Activated CD8-positive, alpha-beta memory T cell treated with anti-CD3 and anti-CD28 coated beads, Interleukin-2, amount 10 ng/mL, durations not matched to agents 7 days and 5 days (primary cell): ENCODE measurements at places on chromosomes 7 and 10.

GRCh38 chr10:112246-112645 is 23.0 kb upstream of the ZMYND11 start:
- DNase-seq = no peak

GRCh38 chr10:29438271-29438670 is 149.4 kb downstream of the LYZL1 start:
- no peak for DNase-seq

DNA sequence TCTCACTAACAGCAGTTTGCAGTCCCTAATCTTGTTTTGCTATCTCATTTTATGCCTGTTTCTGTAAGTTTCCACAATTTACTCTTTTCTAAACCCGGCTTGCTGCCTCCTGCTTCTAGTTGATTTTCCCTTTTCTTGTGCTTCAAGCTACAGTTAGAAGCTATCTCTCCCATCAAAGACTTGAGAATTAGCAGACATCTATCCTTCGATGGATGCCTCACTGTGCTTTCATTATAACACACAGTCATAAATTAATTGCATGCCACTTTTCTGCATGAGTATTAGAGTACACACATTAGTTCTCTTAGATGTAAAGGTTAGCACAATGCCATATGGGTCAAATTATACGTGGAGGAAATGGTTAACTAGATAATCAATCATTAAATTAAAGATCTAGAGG is 48.7 kb downstream of the SEMA3A start:
- no peak for DNase-seq

DNA sequence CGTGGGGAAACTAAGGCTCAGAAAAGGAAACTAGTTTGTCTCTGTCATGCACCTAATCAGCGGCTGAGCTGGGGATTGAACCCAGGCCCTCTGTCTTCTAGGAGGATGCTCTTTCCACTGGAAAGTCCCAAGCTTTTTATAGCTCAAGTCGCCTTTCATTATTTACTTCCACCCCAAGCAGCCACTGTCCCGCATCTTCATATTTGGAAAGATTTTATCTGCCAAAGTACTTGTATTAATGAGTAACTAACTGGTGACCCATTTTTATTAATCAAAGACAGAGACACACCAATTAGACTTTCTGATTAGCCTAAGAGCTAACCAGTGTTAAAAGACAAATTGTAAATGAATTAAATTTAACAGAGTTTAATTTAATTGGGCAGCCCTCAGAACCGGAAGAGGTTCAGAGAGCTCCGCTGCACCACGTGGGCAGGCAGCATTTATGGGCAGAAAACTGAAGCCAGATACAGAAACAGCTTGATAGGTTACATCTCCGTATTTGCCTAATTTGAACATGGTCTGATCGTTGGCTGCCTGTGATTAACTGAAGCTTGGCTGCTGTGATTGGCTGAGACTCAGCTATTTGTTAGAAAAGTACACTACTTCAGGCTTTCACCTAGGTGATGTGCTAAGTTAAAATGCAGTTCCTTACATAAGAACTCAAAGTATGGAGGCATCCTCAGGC is 78.5 kb upstream of the PDCD4 start:
- DNase-seq = no peak

GRCh38 chr7:98911916-98912315 is 33.6 kb downstream of the TRRAP start:
- DNase-seq = no peak

DNA sequence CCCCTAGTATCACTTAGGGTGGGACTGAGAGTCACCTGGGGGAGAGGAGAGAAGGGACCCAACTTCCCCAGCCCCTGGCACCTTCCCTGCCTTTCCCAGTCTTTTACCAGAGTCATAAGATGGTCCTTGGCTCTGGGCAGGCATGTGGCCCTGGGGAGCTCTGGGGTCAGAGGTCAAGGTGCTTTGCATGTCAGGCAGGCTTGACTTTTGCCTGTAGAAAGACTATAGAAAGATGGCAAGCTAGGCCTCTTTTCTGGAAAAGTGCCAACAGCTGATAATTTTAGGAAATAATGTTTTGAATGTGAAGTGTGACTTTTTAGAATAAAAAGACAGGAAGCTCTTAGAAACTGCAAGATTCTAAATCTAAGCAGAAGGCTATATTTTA is 67.5 kb downstream of the MKI67 start:
- no peak for DNase-seq

DNA sequence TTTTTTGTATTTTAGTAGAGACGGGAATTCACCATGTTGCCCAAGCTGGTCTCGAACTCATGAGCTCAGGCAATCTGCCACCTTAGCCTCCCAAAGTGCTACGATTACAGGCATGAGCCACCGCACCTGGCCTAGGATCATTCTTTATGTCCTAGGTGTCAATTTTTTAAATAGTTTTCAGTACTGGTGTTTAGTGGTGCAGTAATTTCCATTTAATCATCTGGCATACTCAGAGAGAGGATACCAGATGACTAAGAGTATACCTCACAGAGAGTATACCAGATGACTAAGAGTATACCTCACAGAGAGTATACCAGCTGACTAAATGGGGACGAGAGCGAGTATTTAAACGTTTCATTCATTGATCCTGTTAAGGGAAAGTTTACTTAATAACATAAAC is 37.3 kb upstream of the TMEM248 start:
- no peak for DNase-seq

DNA sequence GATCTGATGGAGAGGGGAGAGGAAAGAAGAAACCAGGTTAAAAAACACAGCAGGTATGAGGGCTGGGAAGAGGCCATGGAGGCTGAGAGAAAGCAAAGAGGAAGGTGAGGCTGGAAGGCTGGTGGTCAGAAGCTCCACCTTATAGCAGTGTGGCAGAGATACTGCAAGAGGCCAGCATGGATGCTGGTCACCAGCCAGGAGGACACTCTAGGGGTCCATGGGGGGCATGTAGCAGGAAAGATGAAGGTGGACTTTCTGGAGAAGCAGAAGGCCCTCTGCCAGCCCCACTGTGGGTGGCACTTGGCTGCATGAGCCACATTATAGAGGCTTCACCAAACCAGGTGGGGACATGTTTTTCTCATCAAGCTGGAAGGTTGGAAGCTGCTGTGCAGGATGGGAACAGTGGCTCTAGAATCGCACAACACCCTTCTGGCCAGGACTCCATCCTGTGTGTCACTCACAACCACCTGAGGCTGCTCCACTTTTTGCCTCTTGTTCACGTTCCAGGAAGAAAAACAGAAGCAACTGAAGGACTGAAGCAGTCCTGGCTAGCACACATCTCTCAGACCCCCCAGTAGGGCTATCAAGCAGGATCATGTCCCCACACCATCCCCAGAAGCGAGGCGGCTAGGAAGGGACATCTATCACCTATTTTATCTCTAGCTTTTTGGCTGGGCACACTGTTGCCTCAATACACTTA is 587.5 kb upstream of the MGMT start:
- DNase-seq = no peak

DNA sequence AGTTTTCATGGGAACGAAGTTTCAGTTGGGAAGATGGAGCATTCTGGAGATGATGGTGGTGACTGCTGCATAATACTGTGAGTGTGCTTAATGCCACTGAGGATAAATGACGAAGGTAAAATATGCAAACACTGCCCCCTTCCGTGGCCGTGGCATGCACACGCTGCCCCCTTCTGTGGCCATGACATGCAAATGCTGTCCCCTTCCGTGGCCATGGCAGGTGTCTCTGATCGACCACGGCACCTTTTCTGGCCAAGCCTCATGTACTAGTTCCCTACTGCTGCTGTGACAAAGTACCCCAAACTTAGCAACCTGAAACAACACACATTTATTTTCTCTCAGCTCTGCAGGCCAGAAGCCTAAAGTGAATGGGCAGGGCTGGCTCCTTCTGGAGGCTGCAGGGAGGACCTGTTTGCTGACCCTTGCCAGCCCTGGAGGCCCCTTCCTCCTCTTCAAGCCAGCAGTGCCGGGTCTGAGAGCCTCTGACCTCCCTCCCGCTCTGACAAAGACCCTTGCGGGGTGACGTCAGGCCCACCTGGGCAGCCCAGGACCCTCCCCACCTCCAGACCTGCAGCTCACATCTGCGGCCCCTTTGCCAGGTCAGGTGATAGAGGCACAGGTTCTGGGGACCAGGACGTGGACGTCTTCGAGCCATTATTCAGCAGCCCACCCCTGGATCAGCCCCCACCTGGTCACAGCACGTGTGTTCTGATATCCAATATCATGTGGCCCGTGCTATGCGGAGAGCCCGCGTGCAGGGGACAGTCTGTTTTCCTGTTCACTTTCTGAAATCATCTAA is 82.0 kb downstream of the MICALL2 start:
- no peak for DNase-seq

GRCh38 chr10:60048091-60048501 is 141.7 kb upstream of the CCDC6 start:
- no peak for DNase-seq

GRCh38 chr10:14553448-14553847 is 221.2 kb downstream of the FAM107B start:
- peak; percentile 64 for DNase-seq

DNA sequence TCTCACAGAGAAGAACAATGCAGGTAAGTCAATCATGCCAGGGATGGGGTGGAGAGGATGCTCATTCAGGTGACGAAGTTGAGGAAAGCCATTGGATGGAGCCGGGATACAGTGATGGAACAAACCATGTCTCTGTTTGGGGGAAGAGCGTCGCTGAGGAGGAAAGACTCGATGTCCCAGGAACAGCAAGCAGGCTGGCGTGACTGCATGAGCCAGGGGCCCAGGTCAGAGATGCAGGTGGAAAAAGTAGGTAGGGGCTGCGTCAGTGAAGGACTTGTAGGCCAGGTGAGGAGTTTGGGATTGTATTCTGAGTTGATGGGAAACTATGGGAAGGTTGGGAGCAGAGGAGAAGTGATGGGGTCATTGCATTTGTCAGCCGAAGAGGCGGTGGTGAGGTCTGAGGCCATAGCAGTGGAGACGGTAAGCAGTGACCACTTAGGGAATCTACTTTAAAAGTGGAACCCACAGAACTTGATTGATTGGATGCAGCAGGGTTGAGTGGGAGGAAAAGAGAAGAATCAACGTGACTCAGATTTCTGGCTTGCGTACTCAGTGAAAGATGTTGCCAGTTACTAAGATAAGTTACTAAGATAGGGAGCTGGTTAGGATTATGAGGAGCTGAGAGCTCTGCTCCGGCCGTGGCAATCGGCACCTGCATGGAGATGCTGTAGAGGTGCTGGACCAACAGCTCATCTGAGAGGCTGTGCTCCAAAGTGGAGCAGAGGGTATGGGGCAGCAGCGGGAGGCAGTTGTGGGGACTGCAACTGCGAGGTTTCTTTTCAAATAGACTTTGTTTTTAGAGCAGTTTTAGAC is 12.5 kb upstream of the IL2RA start:
- peak; percentile 48 for DNase-seq

- DNase-seq = no peak
Observed at GRCh38 chr7:147412782-147413556, 1177.6 kb upstream of the C7orf33 start.
